Stimulated activated CD8-positive, alpha-beta memory T cell treated with anti-CD3 and anti-CD28 coated beads, Interleukin-15, amount 100 ng/mL, for 48 hours (primary cell): ENCODE measurements at places on chromosomes 7 and 10.

GRCh38 chr7:36708767-36709166, 15.5 kb downstream of the AOAH start:
- DNase-seq: no peak

GRCh38 chr7:126657137-126657536, 595.6 kb downstream of the GRM8 start:
- DNase-seq: no peak

DNA sequence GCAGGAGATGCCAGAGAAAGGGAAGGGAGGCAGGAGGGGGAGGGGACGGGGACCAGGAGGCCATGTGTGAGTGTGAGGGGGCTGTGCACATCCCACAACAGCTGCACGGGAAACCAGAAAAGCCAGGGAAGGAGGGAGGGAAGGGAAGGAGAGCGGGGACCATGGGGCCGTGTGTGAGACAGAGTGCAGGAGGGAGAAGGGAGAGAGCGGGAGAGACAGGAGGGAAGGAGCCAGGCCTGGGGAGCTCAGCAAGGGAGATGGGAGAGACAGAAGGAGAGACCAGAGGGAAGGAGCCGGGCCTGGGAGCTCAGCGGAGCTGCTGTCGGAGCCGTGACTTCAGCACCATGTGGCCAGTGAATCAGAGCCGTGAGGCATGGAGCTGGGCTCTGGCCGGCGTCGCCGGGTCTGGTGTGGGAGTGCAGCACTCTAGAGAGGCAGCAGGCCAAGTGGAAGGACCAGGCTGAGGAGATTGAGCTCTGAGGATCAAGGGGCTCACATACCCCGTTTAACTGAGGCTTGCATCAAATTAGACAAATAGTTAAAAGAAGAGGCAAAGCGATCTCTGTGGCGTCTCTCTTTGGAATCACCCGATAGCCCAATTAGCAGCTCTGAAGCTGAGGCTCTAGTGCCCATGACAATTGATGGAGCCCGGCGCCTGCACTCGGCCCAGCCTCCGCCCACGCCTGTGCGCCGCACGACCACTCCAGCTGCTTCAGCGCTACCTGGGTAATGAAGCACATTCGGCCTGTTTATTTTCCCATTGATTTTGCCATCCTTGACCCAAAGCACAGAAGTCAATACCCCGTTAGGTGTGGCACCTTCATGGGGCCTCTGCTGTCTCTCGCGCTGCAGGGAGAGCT, 150.4 kb downstream of the MAD1L1 start:
- DNase-seq: no peak

- no peak for DNase-seq
Observed at GRCh38 chr7:100122067-100122466, 2.6 kb downstream of the CNPY4 start.

GRCh38 chr10:42992156-42992956, 84.5 kb upstream of the RET start:
- DNase-seq: no peak

GRCh38 chr10:58275261-58275660, 6.3 kb downstream of the CISD1 start:
- DNase-seq: no peak

DNA sequence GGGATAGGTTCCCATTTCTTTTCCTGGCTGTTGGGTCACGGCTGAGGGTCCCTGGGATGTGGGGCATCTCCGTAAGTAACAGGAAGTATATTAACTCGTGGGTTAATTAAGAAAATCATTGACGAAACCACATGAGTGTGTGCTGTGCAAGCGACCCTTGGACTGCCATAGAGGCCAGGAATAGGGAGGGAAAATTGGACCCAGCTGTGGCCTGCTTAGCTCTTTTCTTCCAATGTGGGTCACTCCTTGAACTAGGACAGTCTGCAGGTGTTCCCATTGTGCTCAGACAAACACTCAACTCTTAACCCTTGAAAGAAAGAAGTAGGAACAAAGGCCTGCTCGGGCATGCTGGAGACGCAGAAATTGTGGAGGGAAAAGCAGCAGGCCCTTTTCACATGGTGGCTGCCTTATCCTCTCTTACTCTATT, 25.6 kb upstream of the PLEKHA1 start:
- no peak for DNase-seq

DNA sequence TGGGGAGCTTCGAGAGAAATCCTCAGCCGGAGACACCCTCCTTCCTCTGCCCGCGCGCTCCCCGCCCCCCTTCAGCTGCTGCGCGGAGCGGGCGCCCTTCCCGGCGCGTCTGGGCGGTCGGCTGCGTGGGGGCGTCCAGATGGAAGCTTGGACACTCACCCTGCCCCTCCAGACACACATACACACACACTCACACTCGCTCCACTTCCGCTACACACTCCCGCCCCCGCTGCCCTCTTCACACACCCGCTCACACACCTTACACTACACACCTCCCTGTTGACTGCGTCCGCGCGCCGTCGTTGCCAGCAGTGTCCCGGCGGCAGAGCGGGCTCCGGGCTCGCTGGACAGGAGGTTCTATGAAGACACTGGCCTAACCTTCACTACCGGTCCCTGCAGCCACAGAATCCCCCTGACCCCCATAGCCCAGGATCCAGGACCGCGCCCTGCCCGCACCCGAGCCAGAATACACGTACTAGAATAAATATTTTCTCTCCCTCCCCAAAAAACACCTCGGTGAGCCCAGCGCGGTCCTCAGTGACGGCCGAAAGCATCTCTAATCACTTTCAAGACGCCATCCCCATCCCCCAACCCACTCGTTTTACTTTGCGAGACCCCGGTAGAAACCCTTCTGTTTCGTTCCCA, 1.1 kb upstream of the EGR2 start:
- peak; percentile 54 for DNase-seq

GRCh38 chr7:122064971-122065370, 79.1 kb downstream of the AASS start:
- DNase-seq: no peak

DNA sequence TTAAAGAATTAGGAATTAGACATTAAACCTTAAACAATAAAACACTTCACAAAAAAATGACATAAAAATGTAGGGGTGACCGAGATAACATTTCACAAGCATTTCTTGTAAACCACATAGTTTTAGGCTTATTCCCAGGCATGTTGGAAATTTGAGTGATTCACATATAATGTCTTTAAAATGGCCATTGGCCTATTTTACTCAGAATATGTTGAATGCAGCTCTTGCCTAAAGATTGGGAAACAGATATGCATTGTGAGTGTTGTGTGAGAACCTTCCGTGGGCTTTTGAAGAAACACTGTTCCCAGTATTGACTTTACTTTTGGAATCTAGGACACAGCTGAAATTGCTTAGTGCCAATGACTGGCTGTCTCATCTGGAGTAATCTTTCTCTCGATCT, 79.6 kb downstream of the ARL5B start:
- DNase-seq: no peak

- no peak for DNase-seq
Observed at GRCh38 chr10:116271593-116272439, 1.2 kb downstream of the GFRA1 start.

GRCh38 chr10:122234416-122234815, 36.7 kb upstream of the BTBD16 start:
- no peak for DNase-seq

- DNase-seq: no peak
Observed at GRCh38 chr7:8179486-8179885, 82.5 kb downstream of the ICA1 start.

GRCh38 chr7:154886591-154886990, 116.3 kb downstream of the PAXIP1 start:
- no peak for DNase-seq

DNA sequence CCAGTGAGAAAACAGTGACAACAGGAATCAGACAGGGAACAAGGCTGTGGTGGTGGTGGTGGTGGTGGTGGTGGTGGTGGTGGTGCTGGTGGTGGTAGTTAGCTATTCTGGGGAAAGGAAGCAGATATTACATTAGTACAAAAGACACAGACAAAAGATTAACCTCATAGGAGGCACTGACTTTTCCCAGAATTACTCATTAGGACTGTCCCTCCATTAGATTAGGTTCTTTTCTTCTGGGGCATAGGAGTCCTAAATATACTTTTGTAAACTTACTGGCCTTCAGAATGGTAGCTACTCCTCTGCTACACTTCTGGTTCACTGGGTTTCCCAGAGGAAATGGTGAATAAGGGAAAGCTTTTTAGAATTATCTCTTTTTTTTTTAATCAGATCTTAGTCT, 156.6 kb upstream of the SEMA3D start:
- no peak for DNase-seq

- DNase-seq: no peak
Observed at GRCh38 chr7:93476491-93477344, 97.8 kb downstream of the CALCR start.

- DNase-seq: no peak
Observed at GRCh38 chr7:13411636-13412035, 577.8 kb downstream of the ETV1 start.

DNA sequence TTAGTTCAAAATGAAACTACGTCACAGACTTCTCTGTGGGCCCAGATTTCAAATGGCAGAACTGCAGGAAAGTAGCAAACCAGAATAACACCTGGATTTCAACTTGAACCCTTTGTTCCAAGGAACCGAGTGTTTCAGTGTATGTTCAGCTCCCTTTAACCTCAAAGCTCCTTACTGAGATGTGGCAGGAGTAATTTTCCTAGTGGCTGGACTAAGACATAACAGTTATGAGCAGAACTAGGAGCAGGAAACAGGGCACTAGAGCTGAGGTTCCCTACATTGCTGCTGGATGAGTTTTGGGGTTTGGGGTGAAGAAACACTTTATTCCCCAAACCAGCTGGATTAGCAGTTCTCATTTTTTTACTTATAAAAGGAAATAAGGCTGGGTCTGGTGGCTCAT, 50.1 kb downstream of the NSUN6 start:
- no peak for DNase-seq

DNA sequence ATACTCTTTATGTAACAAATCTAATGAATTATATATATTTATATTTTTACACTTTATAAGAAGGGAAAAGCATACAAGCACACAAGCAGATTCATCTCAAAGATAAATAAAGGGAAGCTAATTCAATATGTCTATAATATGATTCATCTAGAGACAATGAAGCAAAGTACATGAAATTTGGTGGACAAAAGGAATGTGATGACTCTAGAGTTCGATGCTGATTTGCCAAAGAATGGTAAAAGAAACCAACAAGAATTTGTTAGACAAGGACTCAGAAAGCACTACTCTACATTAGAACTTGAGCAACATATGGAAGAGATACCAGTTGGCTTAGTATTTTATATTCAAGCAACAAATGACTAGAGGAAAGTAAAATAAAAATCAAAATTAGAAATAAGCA, 536.5 kb upstream of the TEX47 start:
- no peak for DNase-seq

DNA sequence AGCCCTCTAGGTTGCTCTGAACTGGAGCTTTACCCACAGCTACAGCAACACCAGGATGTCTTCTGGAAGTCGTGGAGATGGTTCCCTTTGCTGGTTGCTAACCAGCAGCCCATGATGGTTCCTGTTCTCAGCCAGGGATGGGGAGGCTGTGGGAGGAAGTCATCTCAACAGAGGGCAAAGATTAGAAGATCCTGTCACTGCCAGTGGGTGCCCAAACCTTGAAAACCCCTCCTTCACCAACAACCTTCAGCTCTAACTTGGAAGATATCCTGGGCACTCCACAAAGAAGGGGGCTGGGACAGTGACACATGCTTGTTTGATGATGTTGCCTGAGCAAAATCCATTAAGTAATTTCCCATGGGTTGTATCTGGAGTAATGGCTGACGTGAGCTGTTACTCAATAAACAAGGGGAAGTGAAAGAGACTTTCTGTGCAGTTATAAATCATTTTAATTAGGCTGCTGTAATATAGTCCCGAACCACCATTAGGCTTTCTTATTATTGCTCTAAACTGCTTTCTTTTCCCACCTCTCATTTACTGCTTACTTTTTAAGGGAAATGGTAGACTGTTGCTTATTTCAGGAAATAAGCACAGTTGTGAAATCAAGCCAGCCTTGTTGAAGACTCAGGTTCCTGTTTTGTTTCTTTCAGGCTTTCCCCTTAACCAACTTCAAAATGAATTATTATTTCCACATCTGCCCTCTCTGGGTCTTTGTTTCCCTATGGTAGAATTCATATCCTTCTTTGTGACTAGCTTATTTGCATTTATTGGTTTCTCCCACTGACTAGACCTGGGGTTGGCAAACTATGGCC, 124.8 kb downstream of the PPP1R17 start:
- DNase-seq: no peak

GRCh38 chr7:137074391-137075030, 206.1 kb downstream of the CHRM2 start:
- DNase-seq: no peak

- DNase-seq: no peak
Observed at GRCh38 chr7:2279896-2280295, 34.3 kb downstream of the SNX8 start.

DNA sequence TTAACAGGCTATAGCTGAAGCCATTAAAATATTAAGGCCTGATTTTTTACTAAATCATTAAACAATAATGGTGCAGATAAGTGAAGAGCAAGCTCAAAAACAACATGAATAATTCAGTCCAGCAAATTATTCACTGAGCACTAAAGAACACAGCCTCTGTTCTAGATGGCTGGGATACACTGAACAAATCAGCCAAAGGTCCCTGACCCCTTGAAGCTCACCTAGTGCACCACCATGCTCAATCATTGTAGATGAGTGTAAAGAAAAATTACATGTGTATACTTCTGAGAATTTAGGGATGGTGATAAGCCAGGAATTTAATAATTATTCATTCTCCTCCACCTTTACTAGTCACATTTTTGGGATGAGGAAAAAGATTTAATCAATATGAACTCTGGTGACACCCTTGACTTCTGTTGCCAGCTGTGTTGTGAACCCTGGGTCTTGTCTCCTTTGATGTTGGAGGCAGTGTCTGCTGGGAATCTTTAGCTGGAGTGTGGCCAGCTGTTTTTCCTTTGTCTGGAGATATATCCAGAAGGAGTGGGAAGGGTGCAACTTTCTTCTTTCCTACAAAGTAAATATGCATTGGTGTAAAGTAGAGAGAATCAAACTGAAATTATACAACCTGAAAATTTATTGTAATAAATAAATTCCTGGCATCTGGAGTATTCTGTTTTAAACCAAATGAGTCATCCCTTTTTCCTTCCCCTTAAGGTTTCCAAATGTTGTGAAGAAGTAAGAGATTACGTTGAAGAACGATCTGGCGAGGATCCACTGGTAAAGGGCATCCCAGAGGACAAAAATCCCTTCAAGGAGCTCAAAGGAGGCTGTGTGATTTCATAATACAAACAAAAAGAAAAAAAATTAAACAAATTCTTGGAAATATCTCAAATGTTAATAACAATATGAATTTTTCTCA, 4.0 kb downstream of the GNGT1 start:
- DNase-seq: no peak

DNA sequence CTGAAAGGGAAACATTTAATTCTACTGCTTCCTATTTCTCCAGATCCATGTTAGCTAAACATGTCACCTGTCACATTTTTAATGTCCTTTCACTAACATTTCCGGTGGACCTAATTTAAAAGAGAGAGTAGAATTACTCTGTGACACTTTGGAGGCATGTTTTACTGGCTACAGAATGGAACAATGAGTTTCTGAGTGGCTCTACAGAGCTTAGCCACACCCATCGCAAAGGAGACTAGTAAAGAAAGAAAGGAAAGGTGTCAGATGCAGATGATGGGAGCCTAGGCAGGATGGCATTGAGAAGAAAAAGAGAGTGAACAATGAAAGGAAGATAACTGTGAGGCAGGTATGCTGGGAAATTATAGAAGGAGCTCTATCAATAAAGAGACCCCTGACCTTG, 35.9 kb downstream of the NDUFB2 start:
- DNase-seq: no peak

GRCh38 chr7:40499718-40500117, 364.9 kb downstream of the SUGCT start:
- no peak for DNase-seq
